ENCODE measurements at places on chromosomes 5 and 9.

DNA sequence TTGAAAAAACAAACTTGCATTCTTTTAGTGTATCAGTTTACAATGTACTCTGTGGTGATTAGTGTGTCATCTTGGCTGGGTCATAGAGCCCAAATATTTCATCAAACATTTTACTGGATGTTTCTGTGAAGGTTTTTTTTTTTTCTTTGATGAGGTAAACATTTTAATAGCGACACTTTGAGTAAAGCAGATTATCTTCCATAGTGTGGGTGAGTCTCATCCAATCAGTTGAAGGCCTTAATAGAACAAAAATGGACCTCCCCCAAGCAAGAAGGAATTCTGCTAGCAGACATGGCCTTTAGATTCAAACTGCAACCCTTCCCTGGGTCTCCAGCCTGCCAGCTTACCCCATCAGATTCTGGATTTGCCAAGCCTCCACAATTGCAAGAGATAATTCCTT lies 72.5 kb downstream of the FSTL4 start:
- no peak for DNase-seq

DNA sequence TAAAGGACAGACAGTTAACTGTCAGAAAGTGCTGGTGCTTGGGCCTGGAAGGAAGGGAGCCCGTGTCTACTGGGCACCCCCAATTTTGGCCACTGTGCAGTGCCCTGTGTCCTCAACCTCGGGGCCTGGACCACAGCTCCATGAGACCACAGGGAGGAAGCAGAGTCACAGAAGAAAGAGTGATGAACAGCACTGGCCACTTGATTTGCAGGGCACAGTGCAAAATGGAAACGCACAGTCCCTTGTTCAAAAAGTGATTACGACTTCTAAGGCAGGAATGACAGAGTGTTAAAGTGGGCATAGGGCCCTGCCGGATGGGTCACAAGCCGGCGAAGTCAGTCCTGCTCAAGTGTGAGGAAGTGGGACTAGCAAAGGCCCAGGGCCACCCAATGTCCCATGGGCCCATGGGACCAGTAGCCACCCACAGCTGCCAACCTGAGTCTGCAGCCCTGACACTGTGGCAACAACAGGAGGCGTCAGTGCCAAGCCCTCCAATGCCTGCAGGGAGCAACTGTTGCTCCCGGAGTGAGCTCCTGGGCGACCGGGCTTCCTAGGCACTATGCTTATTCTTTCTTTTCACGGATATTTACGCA lies 85.4 kb downstream of the ADAMTS2 start:
- no peak for DNase-seq

DNA sequence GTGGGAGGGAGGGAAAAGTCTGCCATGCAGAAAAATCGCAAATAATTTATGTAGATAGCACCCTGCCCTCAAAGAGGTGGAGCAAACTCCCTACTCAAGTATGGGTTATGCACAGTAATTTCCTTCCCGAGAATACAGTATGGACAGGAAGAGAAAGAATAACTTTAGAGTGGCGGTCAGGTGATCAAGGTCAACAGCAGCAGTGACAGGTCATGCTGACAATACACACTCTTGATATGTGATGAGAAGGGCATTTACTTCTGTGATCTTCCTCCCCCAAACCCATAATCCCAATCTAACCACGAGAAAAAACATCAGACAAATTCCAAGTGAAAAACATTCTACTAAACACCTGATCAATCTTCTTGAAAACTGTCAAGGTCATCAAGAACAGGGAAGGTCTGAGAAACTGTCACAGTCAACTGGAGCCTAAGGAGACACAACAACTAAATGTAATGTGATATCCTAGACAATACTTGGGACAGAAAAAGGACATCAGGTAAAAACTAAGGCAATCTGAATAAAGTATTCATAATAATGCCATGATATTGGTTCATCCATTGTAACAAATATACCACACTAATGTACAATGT lies 11.7 kb downstream of the BICD2 start:
- DNase-seq: no peak

GRCh38 chr5:98309785-98310598 lies 463.5 kb upstream of the RGMB start:
- peak; percentile 68 for DNase-seq

- no peak for DNase-seq
These were observed 134.6 kb downstream of the BRINP1 start for GRCh38 chr9:119234636-119235035.

DNA sequence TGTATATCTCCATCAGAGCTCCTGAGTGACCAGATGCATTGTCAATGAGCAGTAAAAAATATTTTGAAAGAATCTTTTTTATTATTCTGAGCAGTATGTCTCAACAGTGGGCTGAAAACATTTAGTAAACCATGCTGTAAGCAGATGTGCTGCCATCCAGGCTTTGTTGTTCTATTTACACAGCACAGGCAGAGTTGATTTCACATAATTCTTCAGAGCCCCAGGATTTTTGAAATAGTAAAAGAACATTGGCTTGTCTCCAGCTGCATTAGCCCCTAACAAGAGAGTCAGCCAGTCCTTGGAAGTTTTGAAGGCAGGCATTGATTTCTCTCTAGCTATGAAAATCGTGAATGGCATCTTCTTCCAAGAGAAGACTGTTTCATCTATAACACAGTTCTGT lies 25.2 kb upstream of the ENTREP1 start:
- DNase-seq: no peak

- DNase-seq: no peak
These were observed 122.4 kb upstream of the NMUR2 start for GRCh38 chr5:152527358-152528052.

GRCh38 chr5:37695647-37696046 lies 144.2 kb downstream of the GDNF start:
- no peak for DNase-seq

DNA sequence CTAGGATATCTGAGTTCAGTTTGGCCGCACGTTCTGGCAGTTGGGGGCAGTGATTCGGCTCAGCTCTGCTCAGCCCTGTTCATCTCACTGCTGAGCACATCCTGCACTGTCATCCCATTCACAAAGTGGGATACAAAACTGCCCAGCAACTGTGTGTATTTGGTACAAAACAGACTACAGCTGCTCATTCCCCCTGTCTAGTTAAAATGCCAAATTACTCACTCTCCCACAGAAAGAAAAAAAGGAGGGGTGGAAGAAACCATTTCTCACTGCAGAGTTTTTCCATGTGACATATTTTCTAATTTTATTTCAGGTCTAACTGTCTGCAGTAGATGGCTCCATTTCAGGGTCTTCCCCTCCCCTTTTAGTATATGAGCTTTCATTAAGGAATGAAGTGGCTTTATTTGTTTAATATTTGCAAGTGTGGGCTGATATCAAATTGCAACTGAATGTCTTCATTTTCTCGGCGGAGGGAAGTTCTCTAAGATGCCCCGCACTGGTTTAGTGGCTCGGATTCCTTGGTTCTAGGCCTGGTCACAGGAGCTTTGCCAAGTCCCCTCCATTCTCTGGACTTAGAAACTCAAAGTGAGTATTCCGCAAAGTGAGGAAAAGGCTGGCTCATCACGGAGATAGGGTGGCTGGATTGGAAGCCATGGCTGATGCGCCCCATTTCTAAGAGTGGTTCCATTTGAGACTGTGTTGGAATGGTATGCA lies 14.7 kb downstream of the COL15A1 start:
- DNase-seq: no peak

- DNase-seq: peak; percentile 7
These were observed 969.2 kb downstream of the CDH18 start for GRCh38 chr5:19018822-19019221.
